Left lung (tissue), 14 donors: ENCODE measurements at places on chromosomes 6 and 20.

DNA sequence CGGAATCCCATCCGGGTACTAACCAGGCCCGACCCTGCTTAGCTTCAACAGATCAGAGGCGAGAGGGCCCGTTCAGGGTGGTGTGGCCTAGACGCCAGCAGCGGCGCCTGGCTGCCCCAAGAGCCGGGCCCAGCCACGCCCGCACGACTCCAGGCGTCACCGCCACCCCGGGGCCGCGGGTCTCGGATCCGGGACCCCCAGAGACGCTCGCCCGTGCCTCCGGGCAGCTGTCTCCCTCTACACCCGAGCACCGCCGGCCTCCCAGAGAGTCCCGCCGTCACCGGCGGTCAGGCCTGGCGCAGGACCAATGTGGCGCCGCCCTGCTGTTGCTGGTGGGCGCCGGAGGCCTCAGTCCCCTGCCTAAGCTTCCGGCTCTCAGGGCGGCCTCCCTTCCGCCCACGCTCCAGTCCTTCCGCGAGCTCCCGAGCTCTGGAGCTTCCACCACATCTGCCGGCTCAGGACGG is 441.2 kb upstream of the DEFB115 start:
- no peak for DNase-seq

- DNase-seq = no peak
Measured at GRCh38 chr20:667351-668034, 8.1 kb downstream of the SCRT2 start.

GRCh38 chr20:50227506-50227905 is 36.9 kb downstream of the CEBPB start:
- no peak for DNase-seq

- no peak for DNase-seq
Measured at GRCh38 chr6:33960345-33961313, 156.8 kb upstream of the MLN start.

GRCh38 chr20:37560629-37561028 is 33.0 kb upstream of the BLCAP start:
- DNase-seq = no peak

DNA sequence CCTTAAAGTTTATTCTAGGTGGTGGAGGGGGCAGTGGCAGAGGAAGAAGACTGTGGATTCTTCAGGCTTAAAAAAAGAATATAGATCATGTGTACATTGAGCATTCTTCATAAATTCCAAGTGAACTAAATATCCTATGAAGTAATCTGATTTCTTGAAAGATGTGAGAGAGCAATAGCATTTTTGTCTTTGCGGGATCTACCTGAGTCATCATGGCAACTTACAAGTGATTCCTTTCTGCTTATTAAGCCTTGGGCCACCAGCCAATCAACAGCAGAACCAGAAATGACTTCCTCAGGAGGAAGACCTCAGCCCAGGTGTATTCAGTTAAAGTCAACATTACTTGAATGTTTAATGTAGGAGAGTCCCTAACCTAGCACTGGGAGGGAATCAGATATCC is 756.9 kb downstream of the TFAP2A start:
- no peak for DNase-seq

DNA sequence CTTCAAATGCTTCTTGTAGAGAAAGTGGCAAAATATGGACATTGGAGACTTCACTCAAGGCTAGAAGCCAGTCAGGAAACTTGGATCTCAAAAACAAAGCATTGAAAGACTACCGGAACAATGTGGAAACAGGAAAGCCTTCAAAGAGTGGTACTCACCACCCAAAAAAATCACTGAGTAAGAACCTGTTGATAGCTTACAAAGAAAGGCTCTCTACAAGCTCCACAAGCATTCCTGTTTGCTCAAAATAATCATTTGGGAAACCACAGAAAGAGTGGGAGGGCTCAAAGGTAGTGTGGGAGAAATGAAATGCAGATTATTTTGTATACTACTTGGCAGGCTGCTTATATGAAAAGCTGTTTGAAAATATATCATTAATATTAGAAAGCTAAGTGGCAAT is 9.5 kb upstream of the DST start:
- DNase-seq = no peak

GRCh38 chr6:106536851-106537250 is 92.4 kb downstream of the RTN4IP1 start:
- no peak for DNase-seq

DNA sequence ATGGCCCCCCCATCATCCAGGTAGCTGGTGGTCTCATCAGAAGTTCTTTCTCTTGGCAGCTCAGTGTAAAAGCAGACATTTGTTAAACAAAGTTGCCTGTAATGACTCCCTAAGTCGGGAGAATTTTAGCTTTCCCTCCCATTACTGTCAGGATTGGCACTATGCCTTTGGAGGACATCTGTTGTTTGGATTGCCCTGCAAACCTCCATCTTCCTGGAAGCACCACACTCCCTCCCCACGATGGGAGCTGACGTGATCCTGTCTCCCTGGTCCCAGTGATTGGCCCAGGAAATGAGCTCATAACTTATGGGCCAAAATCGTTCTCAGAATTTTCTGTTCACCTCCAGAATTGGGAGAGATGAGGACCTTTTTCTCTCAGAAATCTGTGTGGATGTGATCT is 42.6 kb upstream of the CNR1 start:
- no peak for DNase-seq

DNA sequence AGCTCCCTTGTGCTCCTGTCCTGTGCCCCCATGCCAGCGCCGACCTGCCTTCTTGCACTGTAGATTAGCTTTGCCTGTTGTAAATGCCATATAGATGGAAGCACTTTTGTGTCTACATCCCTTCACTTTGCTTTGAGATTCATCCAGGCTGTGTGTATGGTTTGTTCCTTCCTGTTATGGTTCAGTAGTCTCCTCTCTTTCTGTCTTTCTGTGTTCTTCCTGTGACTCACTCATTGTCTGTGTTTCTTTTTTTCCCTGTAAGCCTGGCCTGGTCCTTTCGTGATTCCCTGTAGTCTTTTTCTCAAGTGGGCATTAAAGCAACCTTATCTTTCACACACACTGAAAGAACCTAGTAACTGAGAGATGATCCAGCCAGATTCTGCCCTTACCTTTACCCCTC is 66.6 kb downstream of the JARID2 start:
- no peak for DNase-seq

DNA sequence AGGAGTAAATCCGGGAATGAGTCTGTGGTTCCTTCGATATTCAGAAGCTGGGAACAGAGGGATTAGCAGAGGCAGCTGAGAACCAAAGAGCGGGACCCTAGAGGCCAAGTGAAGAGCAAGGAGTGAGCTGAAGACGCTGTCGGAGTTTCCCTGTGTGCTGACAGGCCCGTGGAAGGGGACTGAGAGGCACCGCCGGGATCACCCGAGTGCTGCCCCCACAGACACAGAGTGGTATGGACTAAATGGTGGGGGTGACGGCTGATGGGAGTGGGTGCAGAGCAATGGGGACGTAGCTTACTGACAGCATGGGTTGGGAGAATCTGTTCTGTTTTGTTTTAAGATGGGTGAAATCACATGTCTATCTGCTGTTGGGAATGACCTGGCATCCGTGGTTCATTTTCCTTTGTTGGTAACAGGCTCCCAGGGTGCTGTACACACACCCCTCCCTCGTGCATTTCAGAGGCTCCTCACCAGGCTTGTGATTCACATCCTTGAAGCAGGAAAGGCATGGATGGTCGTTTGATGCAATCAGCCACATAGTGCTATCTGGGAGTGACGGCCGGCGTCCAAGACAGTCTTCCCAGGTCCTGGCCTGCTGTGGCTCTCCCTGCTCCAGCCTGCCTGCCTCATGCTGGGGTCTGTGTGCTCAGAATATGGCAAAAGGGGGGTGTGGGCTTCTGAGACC is 97.4 kb downstream of the THBS2 start:
- peak; percentile 46 for DNase-seq

DNA sequence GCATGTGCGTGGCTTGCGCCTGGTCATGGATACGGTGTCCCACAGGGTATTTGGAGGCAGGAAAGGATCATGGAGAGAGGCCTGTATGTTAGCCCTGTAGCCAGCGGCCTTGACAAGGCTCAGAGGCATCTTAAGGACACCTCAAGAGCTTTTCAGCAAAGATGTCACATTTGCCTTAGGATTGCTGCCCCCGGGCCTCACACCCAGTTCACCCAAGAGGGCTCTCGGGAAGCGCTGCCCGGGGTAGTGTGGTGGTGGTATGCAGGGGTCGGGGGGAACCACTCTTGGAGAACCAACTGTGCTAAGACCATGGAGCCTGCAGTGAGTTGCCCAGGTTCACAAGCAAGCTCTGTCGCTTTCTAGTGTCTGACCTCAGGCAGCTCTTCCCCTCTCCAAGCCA is 36.9 kb upstream of the VSTM2L start:
- no peak for DNase-seq
